ENCODE measurements at places on chromosomes 5 and 9.

GRCh38 chr9:22203371-22204138 lies 194.4 kb upstream of the CDKN2B start:
- DNase-seq, result no peak

DNA sequence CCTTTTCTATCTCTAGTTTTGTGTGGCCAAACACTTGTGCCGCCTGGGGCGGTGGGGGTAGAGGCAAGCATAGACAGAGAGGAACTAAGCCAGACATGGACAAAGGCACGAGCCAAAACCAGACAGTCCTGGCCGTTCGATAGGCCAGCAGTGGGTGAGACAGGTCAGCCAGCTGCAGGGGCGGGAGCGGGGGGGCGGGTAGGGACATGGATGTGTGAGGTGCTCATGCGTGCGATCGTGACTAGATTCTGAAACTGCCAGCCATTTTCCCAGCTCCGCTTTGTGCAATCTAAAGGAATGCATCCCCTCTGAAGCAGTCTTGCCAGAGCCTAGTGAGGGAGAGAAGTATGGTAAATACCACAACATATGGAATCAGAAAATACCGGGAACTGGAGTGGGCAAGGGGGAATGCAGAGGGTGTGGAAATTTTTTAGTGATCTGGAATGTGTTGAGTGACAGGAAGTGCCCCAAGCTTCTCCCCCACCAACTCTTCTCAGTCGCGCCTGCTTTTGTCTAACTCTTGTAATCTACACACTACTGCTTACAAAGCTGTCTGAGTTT lies 111.9 kb downstream of the NR6A1 start:
- peak; percentile 92 for DNase-seq

DNA sequence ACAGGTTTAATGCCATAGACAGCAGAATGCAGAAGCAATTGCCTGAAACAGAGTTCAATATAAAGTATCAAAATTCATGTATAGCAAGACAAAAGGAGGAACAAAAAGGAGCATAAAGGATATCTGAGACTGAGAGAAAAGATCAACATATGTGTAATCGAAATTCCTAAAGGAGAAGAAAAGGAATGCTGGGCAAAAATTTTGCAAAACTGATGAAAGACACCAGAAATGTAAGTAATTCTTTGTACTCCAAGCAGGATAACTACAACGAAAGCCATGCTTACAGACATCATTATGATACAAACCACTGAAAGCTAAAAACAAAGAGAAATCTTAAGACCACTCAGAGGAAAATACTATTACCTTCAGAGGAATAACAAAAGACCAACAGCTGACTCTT lies 72.8 kb upstream of the MTAP start:
- no peak for DNase-seq

GRCh38 chr5:169875091-169875728 lies 105.1 kb downstream of the INSYN2B start:
- no peak for DNase-seq

DNA sequence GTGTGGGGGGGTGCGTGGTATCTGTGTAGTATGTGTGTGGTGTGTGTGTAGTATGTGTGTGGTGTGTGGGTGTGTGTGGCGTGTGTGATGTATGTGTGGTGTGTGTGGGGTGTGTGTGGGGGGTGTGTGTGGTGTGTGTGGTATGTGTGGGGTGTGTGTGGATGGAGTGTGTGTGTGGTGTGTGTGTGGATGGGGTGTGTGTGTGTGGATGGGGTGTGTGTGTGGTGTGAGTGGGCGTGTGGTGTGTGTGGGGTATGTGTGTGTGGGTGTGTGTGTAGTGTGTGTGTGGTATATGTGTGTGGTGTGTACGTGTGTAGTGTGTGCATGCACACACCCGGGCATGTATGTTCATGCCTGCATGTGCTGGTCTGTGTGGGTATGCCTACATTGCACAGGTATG lies 420.9 kb upstream of the DAP start:
- DNase-seq, result no peak

DNA sequence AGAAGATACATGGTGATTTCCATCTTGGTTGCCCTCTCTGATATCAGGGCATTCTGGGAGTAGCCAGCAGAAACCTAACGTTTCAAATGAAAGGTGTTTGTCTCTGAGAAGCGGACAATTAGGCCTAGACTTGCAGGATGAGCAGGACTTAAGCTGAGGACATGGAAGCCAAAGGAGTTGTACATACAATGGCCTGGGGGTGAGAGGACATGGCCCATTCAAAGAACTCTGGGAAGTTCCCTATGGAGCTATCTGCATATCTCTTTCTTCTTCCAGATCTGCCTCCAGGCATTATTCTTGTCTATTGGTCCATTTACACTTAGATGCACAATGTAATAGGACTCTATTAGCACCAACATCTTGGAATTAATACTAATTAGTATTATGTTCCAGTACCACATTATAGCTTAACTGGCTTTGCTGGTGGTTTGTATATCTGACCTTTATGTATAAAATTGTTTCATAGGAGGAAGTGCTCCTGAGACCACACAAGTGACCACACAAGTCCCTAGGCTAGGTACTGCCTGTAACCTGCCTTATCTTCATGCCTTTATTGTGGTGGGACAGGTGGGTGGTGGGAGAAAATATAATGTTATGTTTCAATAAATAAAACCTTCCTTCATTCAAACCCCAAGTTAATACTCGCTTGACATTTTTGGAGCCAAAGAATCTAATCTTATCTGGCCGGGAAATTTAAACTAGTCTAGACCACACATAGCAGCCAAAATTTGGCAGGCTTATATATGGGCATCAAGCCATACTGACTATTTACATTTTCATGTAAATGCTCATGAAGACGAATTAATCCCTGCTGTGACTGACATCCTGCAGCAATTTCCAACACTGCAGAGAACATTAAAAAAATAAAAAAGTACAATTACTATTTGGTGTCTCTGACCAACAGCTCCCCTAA lies 52.1 kb upstream of the EQTN start:
- DNase-seq, result no peak

- DNase-seq, result no peak
Observed at GRCh38 chr9:20048437-20048836, 259.6 kb upstream of the SLC24A2 start.

DNA sequence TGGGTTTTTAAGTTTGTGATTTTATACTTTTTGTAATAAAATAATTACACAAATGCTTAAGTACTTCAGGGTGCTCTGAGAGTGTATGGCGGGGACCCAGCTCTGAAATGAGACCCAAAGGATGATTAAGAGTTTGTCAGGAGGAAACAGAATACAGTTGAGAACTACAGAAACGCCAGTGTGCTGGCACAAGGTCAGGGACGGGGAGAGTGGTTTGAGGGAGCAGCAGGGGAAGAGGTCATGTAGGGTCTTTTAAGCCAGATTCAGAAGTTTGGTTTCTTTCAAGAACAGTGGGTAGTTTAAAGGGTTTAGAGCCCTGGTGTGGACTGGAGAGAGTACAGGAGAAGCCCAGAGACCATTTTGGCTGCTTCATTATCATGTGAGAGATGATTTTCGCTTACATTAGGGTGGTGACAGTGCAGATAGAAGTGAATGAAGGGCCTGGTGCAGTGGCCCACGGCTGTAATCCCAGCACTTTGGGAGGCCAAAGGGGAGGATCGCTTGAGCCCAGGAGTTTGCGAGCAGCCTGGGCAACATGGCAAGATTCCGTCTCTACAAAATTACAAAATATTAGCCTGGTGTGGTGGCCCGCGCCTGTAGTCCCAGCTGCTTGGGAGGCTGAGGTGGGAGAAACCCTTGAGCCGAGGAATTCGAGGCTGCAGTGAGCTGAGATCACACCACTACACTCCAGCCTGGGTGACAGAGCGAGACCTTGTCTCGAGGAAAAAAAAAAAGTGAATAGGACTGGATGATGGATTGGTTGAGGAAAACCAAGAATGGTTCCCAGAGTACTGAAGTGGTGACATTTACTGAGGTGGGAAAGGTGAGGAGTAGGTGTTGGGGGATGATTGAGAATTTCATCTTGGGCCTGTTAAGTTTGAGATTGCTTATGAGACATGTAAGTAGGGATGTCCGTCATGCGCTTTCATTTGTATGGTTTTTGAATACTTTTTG lies 1.4 kb upstream of the ETF1 start:
- DNase-seq, result peak; percentile 44

DNA sequence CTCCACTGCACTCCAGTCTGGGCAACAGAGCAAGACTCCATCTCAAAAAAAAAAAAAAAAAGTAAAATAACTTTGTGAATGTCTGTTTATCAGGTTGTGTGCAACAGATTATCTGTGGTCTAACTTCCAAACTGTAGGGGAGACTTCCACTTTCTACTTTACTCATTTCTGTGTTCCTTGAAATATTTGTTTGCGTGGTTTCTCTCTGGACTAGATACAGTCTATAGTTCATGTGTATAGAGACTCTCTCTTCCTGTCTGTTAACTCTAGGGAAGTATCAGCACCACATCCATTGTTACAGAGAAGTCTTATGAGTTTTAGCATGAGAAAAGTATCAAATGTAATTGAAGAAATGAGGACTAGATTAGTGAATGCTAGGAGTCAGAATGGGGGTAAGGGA lies 168.3 kb downstream of the LPAR1 start:
- DNase-seq, result no peak

GRCh38 chr9:75418518-75418917 lies 330.2 kb downstream of the OSTF1 start:
- DNase-seq, result no peak

All from dermis blood vessel endothelial cell (primary cell).